ENCODE measurements at places on chromosomes 4 and X.

- DNase-seq = no peak
These were observed 143.4 kb downstream of the CPEB2 start for GRCh38 chr4:15145709-15146108.

GRCh38 chr4:3766785-3767569, 792 bp downstream of the ADRA2C start:
- peak; percentile 37 for DNase-seq

DNA sequence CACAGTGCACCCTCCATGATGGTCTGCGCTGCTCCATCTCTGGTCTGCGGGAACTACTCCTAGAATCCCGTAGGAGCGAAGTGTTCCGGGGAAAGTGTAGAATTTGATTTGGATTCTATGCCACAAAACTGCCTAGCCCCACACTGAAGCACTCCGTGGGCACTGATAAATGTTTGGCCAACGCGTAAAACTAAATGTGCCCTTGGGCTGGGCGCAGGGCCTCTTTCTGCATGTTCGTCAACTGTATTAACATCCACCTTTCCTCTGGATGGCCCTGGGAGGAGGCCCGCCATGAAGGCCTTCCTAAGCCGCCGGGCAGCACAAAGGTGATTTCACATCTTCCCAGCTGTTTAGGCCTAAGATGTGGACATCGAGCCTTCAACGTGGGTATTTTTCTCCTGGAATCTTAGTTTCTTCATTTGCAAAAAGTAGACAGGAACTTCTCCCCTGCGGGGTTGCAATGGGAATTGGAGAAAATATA, 2.6 kb downstream of the MSX1 start:
- no peak for DNase-seq

DNA sequence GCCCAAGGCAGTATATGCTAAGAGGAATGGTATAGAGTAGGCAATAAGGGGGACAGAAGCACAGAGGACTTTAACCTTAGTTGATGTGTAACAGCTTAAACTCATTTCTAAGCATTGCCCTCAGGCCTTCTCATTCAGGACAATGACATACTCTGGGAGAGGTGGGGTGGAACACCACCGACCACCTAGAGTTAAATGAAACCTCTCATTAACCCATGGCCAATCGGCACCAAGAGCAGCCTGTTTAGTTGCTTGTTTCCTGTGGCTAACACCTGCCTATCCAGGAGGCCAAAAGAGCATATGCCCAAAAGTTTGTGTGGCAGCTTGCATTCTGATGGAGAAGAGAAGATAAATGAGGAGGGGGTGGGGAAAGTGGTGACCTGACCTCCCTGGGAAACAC, 88.7 kb upstream of the PLAC1 start:
- no peak for DNase-seq

Measured in activated CD4-positive, alpha-beta T cell treated with anti-CD3 and anti-CD28 coated beads for 36 hours (primary cell).